ENCODE measurements at places on chromosomes 13 and 19. TPM values are rescaled to one million over a fixed set of nuclear protein-coding genes. Genes with fewer than 3 reads are reported as not detected.

- peaks cover 6% of the 10 kb centered on the region for H3K27me3 ChIP-seq
- no peak for DNase-seq
- H3K36me3 ChIP-seq, result no peaks in the 10 kb centered on the region
- peaks cover 36% of the 10 kb centered on the region for H3K4me1 ChIP-seq
Observed at GRCh38 chr19:41917676-41918075, 10.6 kb downstream of the ERFL start.

GRCh38 chr13:110326263-110326904 is 19.3 kb downstream of the COL4A2 start:
- H3K4me3 ChIP-seq, result no peak overlapping the region
- no peak overlapping the region for H3K27ac ChIP-seq
- H3K4me1 ChIP-seq, result no peaks in the 10 kb centered on the region
- H3K27me3 ChIP-seq, result peaks cover 31% of the 10 kb centered on the region

- H3K36me3 ChIP-seq, result no peaks in the 10 kb centered on the region
- DNase-seq, result no peak
- H3K4me1 ChIP-seq, result peaks cover 15% of the 10 kb centered on the region
Observed at GRCh38 chr19:29810504-29810871, 1.3 kb upstream of the CCNE1 start.

DNA sequence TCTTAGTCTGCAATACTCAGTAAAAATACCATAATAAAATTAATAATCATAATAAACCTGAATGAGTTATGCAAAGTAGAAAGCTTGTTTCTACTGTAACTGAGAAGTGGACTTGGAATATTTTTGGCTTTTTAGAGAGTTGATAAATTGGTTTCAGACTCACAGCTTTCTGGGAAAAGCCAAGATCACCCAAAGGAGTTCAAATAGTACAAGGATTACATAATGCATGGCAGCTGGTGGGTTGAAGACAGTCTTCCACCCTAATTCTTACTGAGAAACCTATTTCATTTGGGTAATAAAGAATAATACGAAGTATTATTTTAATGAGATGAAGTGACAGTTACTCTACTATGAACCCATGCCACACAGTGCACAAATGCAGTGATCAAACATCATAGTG is 139.4 kb upstream of the KLF12 start:
- no peaks in the 10 kb centered on the region for H3K27me3 ChIP-seq
- H3K36me3 ChIP-seq, result peaks cover 6% of the 10 kb centered on the region
- H3K27ac ChIP-seq, result peak overlapping the region; percentile 18
- peaks cover 44% of the 10 kb centered on the region for H3K4me1 ChIP-seq

The SIGLEC5 gene
- total RNA-seq, result not detected

The IFNL1 gene
- not detected for total RNA-seq

DNA sequence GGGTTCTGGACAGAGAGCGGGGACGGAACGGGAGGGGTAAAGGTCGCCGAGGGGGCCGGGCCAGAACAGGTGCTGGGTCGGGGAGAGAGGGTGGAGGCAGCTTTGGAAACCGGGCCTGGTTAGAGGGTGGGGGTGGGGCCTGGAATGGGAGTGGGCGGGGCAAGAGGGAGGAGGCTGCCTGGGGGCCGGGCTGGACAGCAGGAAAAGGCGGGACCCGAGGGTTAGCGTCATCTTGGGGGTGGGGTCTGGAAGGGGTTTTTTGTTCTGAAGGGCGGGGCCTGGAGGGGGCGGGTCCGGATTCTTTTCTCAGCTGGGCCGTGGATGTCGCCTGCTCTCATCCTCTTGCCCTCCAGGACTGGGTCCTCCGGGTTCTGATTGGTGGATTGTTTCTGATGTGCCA is 4.3 kb upstream of the ZNF813 start:
- H3K36me3 ChIP-seq, result peaks cover 37% of the 10 kb centered on the region
- no peak overlapping the region for H3K27ac ChIP-seq
- no peak for DNase-seq
- H3K4me3 ChIP-seq, result no peak overlapping the region
- H3K4me1 ChIP-seq, result peaks cover 11% of the 10 kb centered on the region

- peaks cover 30% of the 10 kb centered on the region for H3K36me3 ChIP-seq
- no peaks in the 10 kb centered on the region for H3K4me1 ChIP-seq
- DNase-seq, result no peak
Observed at GRCh38 chr13:42883142-42883541, 101.8 kb downstream of the FAM216B start.

GRCh38 chr13:49840266-49840665 is 47.8 kb upstream of the KPNA3 start:
- no peaks in the 10 kb centered on the region for H3K4me1 ChIP-seq
- no peak overlapping the region for H3K27ac ChIP-seq
- H3K36me3 ChIP-seq, result no peaks in the 10 kb centered on the region
- H3K4me3 ChIP-seq, result no peak overlapping the region
- DNase-seq, result no peak

DNA sequence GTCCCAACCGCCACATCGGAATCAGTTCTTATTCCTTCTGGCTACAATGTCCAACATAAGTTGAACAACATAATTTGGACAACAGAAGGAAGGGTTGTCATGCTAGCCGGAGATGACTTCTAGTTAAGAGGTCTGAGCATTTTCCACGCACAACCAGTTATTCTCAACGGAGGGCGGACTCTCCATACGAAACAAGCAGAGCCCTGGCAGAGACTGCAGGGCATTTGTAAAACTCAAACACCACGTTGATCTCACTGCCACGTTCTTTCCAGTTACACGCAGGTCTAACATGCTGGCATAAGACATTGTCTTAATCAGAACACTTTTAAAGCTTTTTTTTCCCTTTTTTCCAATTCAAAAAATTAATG is 38.3 kb upstream of the DCUN1D2 start:
- H3K27me3 ChIP-seq, result no peaks in the 10 kb centered on the region
- no peak overlapping the region for H3K4me3 ChIP-seq
- H3K4me1 ChIP-seq, result no peaks in the 10 kb centered on the region
- no peak for DNase-seq
- no peak overlapping the region for H3K27ac ChIP-seq

GRCh38 chr13:112532837-112533745 is 54.9 kb downstream of the TUBGCP3 start:
- H3K4me3 ChIP-seq, result no peak overlapping the region
- DNase-seq, result no peak
- peaks cover 9% of the 10 kb centered on the region for H3K36me3 ChIP-seq
- no peaks in the 10 kb centered on the region for H3K27me3 ChIP-seq
- H3K27ac ChIP-seq, result no peak overlapping the region

The WDR88 gene
- total RNA-seq, result 0.60 TPM

DNA sequence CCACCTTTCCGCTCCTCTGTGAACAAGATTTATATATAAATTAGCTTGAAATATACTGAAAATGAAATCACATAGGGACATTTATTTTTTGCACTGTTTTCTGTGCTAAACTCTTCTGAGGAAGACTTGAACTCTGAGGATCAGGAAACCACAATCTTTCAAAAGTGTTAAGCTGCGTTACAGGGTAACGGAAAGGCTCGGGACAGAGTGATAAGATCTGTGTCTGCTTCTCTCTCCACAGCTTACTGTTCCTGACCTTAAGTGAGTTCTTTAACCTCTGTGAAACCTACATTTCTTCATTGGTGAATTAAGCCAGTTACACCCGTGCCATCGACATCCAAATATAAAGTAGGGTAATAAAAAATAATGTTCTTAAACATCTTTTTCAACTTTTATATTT is 38.9 kb downstream of the DACH1 start:
- no peaks in the 10 kb centered on the region for H3K36me3 ChIP-seq
- no peaks in the 10 kb centered on the region for H3K4me1 ChIP-seq
- H3K27ac ChIP-seq, result no peak overlapping the region
- no peak overlapping the region for H3K4me3 ChIP-seq
- H3K27me3 ChIP-seq, result no peaks in the 10 kb centered on the region

DNA sequence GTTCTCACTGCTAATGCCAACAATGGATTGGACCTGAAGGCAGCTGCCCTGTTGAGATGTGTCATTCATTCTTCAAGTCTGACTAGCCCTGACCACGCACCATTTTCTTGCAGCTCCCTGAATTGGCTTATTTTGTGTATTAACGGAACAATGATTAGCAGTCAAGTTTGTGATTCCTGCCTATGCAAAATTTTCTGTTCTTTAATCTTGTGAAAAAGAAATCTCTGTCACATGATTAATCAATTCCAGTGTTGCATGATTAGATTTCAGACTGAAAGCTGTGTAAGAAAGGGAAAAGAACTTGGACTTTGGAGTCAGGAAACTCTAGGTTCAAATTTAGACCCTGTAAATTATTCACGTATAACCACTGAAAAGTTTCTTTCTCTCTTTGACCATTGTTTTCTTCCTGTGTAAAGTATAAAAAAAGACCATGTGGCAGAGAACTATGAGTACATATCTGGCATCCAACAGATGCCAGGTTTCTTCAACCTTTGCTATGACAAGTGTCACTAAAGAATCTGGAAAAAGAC is 64.5 kb upstream of the SLC10A2 start:
- H3K36me3 ChIP-seq, result no peaks in the 10 kb centered on the region
- H3K27ac ChIP-seq, result no peak overlapping the region

GRCh38 chr13:107778094-107778493 is 437.2 kb downstream of the LIG4 start:
- H3K36me3 ChIP-seq, result no peaks in the 10 kb centered on the region
- no peaks in the 10 kb centered on the region for H3K27me3 ChIP-seq
- no peak overlapping the region for H3K4me3 ChIP-seq
- H3K27ac ChIP-seq, result no peak overlapping the region
- H3K4me1 ChIP-seq, result no peaks in the 10 kb centered on the region

DNA sequence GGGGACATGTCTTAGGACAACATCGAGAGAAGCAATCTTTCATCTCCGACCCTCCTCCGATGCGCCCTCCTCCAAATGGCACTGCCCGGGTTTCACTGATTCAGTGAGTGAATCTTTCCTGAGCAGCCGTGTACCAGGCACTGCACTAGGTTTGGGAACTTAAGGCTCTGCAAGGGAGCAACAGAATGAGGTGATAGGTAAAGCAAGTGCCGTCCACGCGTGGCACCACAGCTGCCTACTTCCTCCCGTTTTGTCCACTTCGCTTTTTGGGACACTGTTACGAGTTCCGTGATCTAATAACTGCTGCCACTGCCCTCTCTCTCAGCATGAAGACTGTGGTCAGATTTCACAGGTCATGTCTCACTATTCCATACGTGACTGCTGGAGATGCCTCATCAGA is 131.0 kb downstream of the TEX29 start:
- no peaks in the 10 kb centered on the region for H3K36me3 ChIP-seq
- no peak overlapping the region for H3K27ac ChIP-seq
- DNase-seq, result no peak
- no peak overlapping the region for H3K4me3 ChIP-seq
- H3K27me3 ChIP-seq, result peaks cover 20% of the 10 kb centered on the region
- H3K4me1 ChIP-seq, result no peaks in the 10 kb centered on the region

The ZNF793 gene
- total RNA-seq, result 15.4 TPM

The ZNF492 gene
- total RNA-seq, result 1.0 TPM

The JAK3 gene
- total RNA-seq, result 122 TPM

DNA sequence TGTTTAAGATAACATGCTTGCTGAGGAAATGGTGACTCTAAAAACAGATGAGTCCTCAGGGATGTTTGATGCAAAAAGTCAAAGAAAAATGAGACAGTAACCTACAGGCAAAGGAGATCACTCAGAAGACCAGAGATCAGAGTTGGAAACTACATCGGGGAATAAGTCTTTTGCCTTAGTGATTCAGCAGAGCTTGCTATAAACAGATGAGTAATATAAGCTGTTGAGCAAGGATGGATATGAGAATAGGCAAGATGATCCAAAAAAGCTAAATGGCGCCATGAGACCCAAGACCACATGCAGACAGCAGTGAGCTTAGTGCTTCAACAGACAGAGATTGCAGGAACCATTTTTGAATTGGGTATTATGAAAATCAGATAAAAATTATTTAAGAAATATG is 168.6 kb downstream of the POSTN start:
- H3K36me3 ChIP-seq, result no peaks in the 10 kb centered on the region
- H3K27me3 ChIP-seq, result no peaks in the 10 kb centered on the region
- no peak for DNase-seq
- no peak overlapping the region for H3K27ac ChIP-seq

- peak overlapping the region; percentile 97 for H3K27ac ChIP-seq
- DNase-seq, result peak; percentile 57
- peaks cover 76% of the 10 kb centered on the region for H3K4me1 ChIP-seq
- H3K27me3 ChIP-seq, result no peaks in the 10 kb centered on the region
Observed at GRCh38 chr19:19459707-19460251, 54.3 kb downstream of the GATAD2A start.

The SNRPA gene
- 64.1 TPM for total RNA-seq

The AP1M2 gene
- total RNA-seq, result not detected

The ARID3A gene
- total RNA-seq, result 5.0 TPM

- H3K27ac ChIP-seq, result peak overlapping the region; percentile 93
- H3K36me3 ChIP-seq, result no peaks in the 10 kb centered on the region
- no peak for DNase-seq
- H3K27me3 ChIP-seq, result no peaks in the 10 kb centered on the region
- peak overlapping the region; percentile 65 for H3K4me3 ChIP-seq
Observed at GRCh38 chr19:49549045-49549444, 21.2 kb downstream of the RCN3 start.

The MTIF3 gene
- total RNA-seq, result 80.7 TPM

The PLK5 gene
- total RNA-seq, result not detected

The HSPB6 gene
- not detected for total RNA-seq

DNA sequence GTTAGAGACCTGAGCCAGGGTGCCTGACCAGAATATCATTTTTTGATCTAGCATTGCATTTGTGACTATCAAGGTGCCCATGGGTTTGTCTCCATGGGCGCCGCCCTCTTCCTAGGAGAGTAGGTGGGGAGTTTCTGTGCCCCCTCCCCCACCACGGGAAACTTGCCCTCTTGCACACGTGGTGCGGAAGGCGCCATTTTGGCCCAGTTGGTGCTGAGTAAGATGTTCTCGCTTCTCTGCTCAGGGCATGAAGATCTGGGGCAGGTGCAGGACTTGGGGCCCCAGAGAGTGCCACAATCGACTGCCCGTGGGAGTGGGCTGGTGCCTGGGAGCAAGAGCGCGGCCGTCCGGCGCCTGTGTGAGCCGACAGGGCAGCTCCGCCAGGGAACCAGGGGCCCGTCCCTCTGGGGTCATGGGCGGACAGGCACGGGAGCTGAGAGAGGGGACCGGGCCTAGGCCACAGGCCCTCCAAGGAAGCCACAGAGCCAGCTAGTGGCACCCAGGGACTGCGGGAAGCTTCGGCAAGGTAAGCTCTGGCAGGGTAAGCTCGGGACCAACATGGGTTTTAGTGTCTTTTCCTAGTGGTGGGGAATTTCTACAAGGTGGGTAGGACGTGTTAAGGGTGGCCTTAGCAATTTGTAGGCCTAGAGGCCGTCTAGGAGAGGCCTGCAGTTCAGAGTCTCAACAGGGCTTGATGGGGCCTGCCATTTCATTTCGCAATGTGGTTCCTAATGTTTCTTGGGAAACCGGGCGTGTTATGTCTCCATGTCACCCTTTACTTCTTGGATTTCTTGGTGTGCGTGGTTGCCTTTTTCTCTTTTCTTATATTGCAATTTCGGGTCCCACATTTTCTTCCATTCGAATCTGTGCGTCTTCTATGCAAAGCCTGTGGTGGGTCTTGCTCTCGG is 14.5 kb downstream of the SACS start:
- no peaks in the 10 kb centered on the region for H3K27me3 ChIP-seq
- DNase-seq, result no peak
- no peaks in the 10 kb centered on the region for H3K4me1 ChIP-seq
- H3K27ac ChIP-seq, result no peak overlapping the region
- H3K4me3 ChIP-seq, result no peak overlapping the region

The ZNF419 gene
- 29.2 TPM for total RNA-seq
